CD4-positive, alpha-beta T cell treated with Interleukin-6 for 4 hours (primary cell): ENCODE measurements at places on chromosomes 1 and 21.

DNA sequence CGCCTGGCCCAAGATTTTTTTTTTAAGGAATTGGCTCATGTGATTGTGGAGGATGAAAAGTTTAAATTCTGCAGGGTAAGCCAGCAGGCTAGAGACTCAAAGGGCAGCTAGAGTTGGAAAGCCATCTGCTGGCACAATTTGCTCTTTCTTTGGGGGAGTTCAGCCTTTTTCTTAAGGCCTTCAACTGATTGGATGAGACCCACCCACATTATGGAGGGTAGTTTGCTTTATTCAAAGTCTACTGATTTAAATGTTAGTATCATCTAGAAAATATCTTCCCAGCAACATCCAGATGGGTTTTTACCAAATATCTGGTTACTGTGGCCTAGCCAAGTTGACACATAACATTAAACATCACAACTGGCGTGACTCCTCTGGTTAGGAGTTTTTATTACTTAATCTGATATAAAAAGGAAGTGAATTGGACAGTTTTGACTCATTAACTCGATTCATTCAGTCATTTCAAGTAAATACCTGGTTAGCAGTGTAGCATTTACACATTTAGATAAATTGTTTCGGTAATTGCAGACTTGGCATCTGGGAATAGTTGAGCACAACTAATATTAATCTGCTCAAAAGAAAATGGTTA, 12.4 kb downstream of the HOOK1 start:
- no peak for DNase-seq

GRCh38 chr1:222040955-222041354, 299.1 kb upstream of the DUSP10 start:
- no peak for DNase-seq

- no peak for DNase-seq
Measured at GRCh38 chr1:8094481-8095241, 68.6 kb upstream of the ERRFI1 start.

- DNase-seq: no peak
Measured at GRCh38 chr1:77757066-77757584, 2.5 kb downstream of the USP33 start.

DNA sequence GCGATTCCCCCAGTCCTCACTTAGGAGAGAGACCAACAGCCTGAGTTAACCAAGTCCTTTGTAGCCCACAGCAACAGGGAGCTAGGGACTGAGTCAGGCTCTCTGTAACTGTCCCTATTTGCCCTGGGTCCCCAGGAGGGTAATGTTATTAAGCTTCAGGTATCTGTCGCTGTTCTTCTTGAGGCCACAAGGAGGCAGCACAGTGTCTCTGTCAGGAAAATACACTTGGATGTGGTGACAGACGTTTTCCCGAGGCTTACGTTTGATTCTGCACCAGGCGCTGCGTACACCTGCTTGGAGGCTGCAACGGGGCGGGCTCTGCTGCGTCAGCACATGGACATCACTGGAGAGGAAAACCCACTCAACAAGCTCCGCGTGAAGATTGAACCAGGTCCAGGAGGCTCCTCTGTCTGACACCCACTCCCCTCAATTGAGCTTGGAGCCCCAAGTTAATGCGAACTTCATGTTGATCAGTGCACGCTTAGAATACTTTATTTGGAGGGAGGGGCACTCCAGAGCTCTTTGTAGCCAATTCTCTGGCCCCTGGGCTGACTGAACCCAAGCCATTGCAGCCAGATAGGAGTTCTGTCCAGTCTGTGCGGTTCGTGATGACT, 10.7 kb upstream of the ELF3 start:
- peak; percentile 40 for DNase-seq

DNA sequence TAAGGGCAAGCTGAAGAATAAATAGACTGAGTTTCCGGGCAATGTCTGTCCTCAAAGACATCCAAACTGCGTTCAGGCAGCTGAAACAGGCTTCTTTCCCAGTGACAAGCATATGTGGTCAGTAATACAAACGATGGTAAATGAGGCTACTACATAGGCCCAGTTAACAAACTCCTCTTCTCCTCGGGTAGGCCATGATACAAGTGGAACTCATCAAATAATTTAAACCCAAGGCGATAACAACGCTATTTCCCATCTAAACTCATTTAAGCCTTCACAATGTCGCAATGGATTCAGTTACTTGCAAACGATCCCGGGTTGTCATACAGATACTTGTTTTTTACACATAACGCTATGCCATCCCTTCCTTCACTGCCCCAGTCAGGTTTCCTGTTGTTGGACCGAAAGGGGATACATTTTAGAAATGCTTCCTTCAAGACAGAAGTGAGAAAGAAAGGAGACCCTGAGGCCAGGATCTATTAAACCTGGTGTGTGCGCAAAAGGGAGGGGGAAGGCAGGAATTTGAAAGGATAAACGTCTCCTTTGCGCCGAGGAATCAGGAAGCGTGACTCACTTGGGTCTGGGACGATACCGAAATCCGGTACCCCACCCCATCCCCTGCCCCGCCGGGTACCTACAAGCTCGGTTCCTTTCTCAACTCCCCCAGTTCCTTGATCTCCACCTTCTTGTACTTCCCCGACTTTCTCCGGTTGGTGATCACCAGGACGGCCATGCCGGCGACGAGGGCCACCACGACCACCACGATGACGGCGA, 1.3 kb downstream of the TACSTD2 start:
- no peak for DNase-seq

GRCh38 chr1:111938123-111938522, 51.3 kb downstream of the KCND3 start:
- DNase-seq: no peak

DNA sequence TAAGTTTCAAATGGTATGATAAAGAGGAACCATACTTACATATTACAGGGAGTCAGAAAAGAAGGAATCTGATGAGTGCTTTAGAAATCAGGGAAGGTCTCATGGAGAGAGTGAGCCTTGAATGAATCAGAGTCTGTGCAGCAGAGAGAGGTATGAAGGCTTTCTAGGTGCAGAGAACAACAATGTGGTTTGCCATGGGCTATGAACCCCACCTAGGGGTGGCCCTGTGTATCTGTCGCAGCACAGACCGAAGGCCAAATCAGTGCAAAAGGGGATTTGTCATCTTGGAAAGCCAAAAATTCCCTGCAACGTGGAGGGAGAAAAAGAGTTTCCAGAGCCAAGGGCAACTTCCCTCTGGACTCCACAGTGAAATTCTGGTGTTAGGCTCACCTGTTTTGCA, 3.5 kb downstream of the PAPPA2 start:
- DNase-seq: no peak

- DNase-seq: no peak
Measured at GRCh38 chr1:203252678-203253077, 23.2 kb upstream of the CHIT1 start.

DNA sequence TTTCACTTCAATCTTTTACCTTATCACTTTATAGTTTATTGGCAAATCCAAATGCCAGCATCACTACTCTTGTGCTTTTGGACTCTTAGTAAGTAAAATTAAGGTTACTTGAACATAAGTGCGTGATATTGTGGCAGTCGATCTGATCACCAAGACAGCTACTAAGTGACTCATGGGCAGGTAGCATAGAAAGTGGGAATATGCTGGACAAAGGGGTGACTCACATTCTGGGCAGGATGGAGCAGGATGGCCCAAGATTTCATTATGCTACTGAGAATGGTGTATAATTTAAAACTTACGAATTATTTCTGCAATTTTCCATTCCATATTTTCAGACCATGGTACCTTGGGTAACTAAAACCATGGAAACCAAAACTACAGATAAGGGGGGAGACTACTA, 120.2 kb downstream of the ROR1 start:
- no peak for DNase-seq

DNA sequence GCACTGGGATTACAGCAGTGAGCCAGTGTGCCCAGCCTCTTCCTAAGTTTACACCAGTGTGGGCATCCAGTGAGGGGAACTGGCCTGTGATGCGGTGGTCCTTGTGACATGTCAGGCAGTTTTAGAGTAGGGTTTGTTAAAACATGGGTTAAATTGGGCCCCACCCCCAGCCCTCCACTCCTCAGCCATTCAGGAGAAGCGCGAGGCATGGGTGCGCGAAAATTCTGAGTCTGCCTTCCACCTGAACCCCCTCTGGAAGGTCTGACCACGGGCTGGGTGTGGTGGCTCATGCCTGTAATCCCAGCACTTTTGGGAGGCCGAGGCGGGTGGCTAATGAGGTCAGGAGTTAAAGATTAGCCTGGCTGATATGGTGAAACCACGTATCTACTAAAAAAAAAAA, 51.7 kb downstream of the SKI start:
- DNase-seq: no peak

- no peak for DNase-seq
Measured at GRCh38 chr1:198734323-198735008, 95.6 kb downstream of the PTPRC start.

- DNase-seq: no peak
Measured at GRCh38 chr1:195345149-195345548, 1263.1 kb downstream of the KCNT2 start.

DNA sequence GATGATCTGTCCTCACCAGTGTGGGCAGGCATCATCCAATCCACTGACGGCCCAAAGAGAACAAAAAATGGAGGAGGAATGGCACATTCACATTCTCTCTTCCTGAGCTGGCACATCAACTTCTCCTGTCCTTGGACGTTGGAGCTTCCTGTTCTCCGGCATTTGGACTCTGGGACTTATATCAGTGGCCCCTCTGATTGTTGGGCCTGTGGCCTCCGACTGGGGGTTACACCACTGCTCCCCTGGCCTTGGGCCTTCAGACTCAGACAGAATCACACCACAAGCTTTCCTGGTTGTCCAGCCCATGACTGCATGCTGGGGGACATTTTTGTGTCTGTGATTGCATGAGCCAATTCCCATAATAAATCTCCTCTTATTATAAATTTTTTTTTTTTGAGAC, 20.1 kb downstream of the IFNLR1 start:
- no peak for DNase-seq

- DNase-seq: no peak
Measured at GRCh38 chr1:17615157-17615556, 75.7 kb downstream of the ARHGEF10L start.

DNA sequence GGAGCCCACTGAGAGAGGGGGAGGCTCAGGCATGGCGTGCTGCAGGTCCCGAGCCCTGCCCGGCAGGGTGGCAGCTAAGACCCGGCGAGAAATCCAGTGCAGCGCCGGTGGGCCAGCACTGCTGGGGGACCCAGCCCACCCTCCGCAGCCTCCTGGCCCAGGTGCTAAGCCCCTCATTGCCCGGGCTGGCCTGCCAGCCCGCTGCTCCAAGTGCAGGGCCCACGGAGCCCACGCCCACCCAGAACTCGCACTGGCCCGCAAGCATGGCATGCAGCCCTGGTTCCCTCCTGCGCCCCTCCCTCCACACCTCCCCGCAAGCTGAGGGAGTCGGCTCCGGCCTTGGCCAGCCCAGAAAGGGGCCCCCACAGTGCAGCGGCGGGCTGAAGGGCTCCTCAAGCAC, 61.5 kb downstream of the C21orf91 start:
- no peak for DNase-seq

GRCh38 chr21:43880111-43880985, 15.3 kb downstream of the AGPAT3 start:
- DNase-seq: no peak

DNA sequence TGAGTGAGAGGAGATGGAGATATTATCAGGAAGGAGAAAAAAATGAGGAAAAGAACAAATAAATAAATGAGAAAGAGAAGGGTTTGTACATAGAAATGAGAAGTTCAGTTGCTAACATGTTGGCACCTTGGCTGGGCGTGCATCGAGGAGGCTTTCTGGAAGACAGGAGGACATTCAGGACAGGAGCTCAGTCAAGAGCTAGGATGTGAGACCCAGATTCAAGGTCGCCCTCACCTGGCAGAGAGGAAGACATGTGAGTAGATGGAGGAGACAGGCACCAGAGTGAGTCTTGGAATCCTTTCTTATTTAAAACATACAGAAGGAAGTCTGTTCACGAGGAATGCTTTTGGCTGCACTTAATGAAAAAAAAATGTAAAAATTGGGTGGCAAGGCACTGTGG, 640.9 kb downstream of the NPHP4 start:
- DNase-seq: no peak

DNA sequence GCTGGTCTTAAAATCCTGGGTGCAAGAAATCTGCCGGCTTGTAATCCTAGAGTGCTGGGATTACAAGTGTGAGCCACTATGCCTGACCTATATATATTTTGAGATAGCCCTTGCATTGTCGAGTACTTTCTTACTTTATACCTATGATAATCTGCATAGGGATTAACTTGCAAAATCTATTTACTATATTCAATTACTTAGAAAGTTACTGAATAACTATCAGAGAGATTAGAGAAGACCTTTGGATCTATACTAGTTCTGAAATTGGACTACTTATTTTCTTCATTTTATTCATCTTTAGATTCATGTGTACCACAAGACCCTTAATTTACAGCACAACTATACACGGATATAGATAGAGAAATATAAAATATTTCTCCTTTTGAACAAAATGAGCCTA, 1766.0 kb downstream of the NCAM2 start:
- DNase-seq: no peak

DNA sequence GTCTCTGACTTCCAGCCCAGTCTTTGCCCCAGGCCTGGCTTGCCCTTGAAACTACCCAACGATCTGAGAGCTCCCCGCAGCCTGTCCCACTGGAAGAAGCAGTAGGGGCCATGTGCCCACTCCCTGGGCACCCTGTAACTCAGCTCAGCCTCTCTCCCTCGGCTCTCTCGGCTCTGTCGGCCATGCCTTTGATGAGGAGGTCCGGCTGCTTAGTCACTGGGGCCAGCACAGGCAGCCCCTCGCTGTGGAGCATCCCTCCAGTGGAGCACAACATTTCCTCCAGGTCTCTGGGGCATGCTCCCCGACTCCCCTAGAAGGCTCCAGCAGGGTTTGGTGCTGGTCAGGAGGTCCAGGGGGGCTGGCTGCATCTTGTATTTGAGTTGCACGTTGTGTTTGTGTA, 83.3 kb upstream of the DISP3 start:
- no peak for DNase-seq

GRCh38 chr1:89191314-89191713, 7.4 kb downstream of the GBP4 start:
- no peak for DNase-seq

DNA sequence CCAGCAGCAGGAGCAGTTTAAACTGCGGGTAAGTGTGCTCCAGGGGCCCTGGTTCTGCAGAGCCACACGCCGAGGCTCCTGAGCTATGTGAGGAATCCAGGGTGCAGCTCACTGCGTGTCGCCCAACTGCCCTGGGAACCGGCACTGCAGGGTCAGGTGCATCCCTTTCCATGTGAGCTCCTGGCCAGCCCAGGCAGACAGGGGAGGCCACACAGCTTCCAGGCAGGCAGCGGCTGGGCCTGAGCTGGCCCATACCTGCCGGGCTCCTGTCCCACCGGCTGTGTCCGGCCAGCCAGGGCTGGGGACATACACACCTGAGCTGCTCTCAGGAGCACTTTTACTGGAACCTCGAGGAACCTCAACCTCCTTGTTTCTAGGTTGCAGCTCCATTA, 18.6 kb upstream of the COL18A1 start:
- no peak for DNase-seq
